ENCODE measurements at places on chromosomes 5 and 9.
A peak's percentile ranks its signal among the peaks of the same experiment; 100 is the strongest.

- peak; percentile 14 for DNase-seq
Observed at GRCh38 chr5:31854181-31855133, 215.5 kb downstream of the PDZD2 start.

- no peak for DNase-seq
Observed at GRCh38 chr9:121217609-121218292, 16.1 kb upstream of the RAB14 start.

- DNase-seq: no peak
Observed at GRCh38 chr5:67900514-67900913, 315.0 kb upstream of the PIK3R1 start.

DNA sequence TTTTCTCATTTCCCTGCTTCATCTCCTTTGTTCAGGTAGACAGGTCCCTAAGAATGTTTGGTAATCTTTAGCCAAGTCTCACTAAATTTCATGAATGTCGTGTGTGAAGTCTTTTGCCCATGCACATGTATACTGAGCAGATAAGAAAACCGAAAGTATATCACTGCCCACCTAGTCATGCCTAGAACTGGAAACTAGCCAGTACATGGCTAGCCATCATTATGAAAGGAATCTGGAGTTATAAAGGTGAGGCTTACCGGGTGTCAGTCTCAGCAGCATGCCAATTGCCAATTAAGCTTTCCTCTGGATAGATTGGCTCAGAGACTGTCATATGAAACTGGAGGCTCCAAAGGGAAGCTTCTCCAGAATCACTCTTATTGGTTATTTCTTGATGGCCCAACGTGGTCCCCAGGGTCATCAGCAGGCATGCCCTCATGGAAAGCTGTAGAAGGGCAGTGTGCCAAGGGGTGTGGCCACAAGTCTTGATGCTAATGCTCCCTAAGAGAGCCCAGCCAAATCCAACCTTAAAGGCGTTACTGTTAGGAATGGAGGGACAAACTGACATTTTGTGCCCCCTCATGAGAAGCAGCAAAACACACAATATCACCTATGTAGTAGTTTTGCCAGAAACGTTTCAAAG is 307.3 kb upstream of the PIK3R1 start:
- DNase-seq: no peak

DNA sequence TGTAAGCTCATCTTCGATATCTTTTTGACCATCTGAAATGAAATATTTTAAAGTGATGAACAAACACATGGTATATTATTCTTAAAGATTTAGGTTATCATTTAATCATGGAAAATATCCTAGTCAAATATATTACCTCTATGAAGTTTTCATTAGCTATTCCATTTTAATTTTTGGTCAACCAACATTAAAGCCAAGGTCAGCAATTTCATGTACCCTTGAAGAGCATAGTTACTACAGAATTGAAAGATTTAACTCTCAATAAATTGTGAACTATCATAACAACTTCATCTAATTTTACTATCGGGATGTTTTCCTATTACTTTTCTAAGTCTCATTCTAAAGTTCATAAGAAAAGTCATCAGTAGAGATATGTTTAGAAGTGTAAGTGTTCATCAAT is 492.6 kb downstream of the CTNND2 start:
- no peak for DNase-seq

DNA sequence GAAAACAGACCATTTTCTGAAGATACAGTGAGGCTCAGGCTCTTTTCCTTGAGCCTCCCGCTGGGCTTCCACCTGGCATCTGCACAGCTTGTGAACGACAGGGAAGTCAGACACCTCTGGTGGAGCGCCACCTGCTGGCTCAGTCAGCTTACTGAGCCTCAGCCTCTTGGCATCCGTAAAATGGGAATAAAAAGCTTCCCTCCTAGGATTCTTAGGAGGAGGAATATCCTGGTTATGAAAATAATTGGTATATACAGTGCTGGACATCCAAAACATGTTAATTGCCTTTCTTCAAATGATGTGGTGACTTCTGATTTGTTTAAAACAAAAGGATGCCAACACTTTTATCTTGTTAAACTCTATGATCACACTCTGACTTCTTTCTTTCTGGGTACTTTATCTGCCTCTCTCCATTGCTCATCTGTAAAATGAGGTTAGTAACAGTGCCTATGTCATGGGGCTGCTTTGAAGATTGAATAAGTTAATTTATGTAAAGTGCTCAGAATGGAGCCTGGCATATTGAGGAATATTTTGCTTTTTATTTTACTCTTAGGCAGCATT is 67.5 kb downstream of the MAMDC2 start:
- peak; percentile 29 for DNase-seq

- no peak for DNase-seq
Observed at GRCh38 chr5:460273-460625, 17.3 kb downstream of the EXOC3 start.

GRCh38 chr9:95907794-95908193 is 32.3 kb downstream of the ERCC6L2 start:
- no peak for DNase-seq

DNA sequence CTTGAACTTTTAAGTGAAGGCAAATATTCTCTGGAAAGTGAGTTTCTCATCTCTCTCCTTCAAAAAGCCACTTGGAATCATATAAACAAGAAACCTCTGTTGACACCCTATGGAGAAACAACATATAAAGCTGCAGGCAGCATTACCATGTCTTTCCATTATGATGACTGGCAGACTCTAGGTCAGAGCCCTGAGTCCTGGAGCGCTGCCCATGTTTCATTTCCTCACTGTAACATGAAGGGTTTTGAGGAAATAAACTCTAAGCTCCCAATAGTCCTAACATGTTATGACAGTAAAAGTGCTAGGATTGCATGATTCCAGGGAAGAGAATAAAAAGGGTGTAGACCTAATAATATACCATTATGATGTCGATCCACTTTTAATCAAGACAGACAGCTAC is 220.6 kb downstream of the CTNND2 start:
- DNase-seq: no peak

DNA sequence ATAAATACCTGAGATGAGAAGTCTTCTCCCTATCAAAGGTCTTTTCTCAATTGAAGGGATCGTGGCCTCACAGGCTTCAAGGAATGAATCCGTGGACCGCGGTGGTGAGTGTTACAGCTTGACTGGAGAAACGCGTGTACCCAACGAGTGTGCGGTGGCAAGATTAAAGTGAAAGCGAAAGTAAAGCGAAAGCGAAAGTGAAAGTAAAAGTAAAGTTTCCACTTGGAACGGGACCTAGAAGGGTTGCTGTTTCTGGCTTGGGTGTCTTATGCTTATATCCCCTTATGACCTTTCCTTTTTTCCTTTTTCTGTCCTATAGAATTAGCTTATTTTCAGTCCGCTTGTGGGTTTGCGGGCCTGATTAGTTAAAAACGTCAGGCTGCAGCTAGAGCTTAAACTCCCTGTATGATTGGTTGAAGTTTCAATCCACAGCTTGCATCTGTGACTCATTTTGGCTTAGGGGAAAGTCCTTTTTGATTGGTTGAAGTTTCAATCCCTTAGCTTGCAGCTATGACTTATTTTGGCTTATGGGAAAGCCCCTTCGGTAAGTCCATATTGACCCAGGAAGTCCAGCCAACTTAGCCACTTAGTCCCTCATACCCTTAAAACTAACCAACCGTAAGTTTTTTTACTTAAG is 924.3 kb upstream of the CDH10 start:
- DNase-seq: no peak

DNA sequence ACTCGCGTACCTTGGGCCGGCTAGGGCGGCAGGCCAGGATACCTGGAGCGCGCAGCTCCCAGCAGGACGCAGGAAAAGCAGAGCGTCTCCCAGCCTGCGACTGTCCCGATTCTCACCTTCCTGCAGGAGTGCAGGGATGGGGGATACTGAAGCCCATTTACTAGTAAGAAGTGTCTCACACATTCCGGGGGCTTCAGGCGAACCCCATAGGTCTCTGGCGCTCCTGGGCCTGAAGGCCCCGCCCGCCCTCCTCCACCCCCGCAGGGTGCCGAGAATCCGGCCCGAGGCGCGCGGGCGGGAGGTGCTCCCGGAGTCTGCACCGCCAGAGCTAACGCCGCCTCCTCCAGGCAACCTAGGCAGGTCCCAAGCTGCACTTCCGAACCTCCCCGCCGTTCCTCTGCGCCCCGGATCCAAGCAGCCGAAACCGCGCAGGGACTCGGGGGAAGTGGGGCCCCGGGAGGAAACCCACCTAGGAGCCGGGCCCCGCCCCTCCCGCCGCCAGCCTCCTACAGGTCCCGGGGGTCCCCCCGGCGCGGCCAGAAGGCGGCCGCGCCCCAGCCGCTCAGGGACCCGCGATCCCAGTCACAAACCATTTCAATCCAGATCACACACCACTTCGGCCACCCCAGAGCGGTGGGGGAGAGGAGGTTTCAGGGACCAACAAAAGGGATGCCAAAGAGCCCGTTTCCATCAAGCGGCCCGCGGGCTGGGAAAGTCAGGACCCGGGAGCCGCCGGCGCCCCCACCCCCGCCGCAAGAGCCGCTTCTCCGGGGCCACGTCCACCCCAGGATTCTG is 1.2 kb downstream of the ROR2 start:
- DNase-seq: no peak

GRCh38 chr5:128083811-128084227 is 253 bp downstream of the SLC12A2 start:
- no peak for DNase-seq

DNA sequence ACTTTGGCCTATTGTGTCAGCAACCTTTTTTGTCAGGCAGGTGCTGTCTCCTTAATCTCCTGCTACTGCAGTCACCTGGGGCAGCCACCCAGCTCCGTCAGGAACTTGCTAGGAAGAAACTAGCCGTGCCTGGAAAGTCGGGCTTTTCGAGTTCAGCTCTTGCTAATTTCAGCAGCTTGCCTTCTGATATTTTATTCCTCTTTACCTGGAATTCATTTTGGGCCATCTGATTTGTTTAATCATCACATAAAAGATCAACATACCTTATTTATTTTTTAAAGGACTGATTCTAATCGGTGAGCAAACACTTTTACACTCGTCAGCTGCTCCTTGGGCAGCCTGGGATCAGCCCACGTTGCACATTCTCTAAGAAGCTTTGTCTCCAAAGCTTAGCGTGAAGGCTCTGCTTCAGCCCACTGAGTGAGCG is 42.2 kb downstream of the PRLR start:
- no peak for DNase-seq

DNA sequence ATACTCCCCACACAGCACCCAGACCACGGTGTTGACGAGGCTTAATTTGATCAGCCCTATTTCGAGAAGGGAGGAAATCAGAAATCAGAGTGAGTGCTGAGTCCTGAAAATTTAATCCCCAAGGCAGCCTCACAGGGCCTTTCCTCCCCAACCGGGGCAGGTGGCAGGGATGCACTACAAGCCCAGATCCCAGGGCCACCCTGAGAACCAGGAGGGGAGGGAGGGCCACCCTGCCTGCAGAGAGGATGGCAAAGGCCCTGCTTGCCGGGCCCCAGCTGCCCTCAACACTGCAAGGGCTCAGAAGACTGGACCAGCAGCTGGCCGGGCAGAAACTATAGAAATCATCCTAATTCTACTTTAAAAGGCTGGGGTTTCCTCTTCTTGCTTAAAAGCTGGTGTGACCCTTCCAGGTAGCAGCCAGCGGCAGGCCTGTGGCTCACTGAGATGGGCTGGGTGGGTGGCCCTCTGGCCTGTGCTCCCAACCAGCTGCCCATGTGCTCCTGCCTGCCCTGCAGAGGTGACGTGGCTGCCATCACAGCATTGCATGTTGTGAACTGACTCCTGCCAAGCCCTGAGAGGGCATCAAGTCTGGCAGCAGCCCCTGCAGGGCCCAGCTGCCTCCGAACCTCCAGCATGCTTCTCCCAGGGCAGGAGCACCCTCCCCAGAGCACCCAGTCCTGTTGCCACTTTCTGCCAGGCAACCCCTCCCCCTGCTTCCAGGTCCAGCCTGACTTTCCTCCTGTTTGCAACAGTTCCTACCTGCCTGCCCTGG is 122.8 kb downstream of the ADAMTS2 start:
- DNase-seq: no peak

GRCh38 chr5:82597437-82597836 is 319.3 kb upstream of the RPS23 start:
- no peak for DNase-seq

GRCh38 chr9:35342221-35342958 is 147.5 kb upstream of the RUSC2 start:
- DNase-seq: no peak

- no peak for DNase-seq
Observed at GRCh38 chr5:612498-613424, 621 bp downstream of the CEP72 start.

DNA sequence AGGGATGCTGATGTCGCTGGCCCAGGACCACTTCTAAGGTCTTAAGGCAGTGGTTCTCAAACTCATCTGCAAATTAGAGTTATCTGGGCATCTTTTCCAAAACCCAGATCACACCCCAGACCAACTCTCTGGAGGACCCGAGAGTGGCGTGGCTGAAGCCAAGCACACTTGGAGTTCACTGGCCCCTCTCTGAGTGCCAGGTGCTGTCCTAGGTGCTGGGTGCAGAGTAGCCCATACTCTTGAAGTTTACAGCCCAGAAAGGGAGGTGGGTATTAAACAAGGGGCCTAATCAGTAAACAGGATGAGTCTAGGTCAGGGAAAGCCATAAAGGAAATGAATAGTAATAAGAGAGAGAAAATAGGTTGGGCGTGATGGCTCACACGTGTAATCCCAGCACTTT is 17.6 kb downstream of the CAMK2A start:
- DNase-seq: no peak

GRCh38 chr9:27078685-27079084 is 30.3 kb upstream of the TEK start:
- no peak for DNase-seq

DNA sequence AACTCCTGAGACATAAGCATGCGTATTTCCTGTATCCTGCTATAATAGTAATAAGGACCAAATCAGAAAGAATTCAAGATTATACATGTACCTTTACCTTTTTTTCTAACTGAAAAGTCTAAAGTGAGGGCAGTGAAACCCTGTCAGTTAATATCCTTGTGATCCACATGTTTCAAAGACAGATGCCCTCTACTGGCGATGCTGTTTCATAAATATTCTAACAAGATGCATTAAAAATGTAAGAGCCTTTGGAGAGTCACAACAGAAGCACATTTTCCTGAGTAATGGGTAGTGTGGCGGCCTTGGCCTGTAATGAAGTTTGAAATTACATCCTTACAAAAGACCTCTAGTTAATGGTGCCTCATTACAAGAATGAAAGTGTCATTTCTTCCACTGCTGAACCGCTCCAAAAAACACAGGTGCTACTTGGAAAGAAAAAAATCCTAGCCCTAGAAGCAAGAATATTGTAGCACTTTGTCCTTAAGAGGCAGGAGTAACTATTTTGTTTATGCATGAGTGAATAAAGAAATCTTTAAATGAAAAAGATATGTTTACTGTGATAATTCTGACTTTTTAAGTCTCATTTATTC is 232.6 kb downstream of the EPB41L4A start:
- no peak for DNase-seq

GRCh38 chr9:77417566-77417965 is 230.6 kb downstream of the GNA14 start:
- DNase-seq: no peak

DNA sequence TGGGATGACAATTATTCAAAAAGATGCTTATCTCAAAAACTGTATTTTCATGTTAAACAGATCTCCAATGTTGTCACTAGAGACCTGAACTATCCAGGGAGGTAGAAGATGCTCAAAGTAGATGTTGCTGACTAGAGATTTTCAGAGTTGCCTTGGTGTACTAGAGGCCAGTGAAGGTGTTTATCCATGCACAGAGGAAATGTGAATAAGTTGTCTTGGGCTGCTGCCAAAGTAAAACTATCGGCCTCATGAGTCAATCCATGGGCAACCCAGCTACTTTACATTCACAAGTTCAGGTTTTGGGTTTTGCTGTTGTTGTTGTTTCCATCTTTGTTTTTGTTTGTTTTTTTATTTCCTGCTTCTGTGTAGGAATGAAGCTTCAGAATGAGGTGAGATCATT is 141.1 kb upstream of the RANBP3L start:
- no peak for DNase-seq

- DNase-seq: no peak
Observed at GRCh38 chr5:124365361-124365801, 381.1 kb downstream of the ZNF608 start.

Measured in nucleus accumbens (tissue), 56 donors.